NCI-H1105 (cell line): ENCODE measurements at places on chromosomes 3 and 15.

- no peak for DNase-seq
Observed at GRCh38 chr15:78083687-78084448, 6.4 kb upstream of the TBC1D2B start.

- no peak for DNase-seq
Observed at GRCh38 chr3:39414421-39414907, 7.9 kb downstream of the RPSA start.

- DNase-seq, result no peak
Observed at GRCh38 chr15:68775671-68776476, 44.8 kb downstream of the ANP32A start.

- DNase-seq, result no peak
Observed at GRCh38 chr3:156899951-156900350, 73.8 kb downstream of the LEKR1 start.

DNA sequence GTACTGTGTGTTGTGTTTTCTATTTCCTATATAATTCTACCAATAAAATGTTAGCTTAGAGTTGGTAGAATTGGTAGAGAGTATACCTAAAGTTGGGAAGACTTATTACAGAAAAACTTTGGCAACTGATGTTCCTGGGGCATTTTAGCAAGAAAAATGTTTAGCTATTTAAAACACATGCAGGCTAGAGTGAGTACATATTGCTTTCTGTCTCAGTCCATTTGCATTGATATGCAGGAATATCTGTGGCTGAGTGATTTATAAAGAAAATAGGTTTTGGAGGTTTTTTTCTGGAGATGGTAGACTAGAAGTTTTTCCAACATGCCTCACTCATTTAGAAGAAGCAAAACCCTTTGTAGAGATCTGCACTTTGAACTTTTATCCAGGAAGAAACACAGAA is 30.4 kb upstream of the OR5K1 start:
- no peak for DNase-seq

- DNase-seq, result no peak
Observed at GRCh38 chr3:13031621-13032020, 41.6 kb downstream of the IQSEC1 start.

- DNase-seq, result no peak
Observed at GRCh38 chr3:151278230-151278629, at the start of gene P2RY14. Gene P2RY14, minus strand, starts transcription at chr3:151278542. Its CDS starts 64,226 bp downstream, at chr3:151214316.

- DNase-seq, result no peak
Observed at GRCh38 chr15:93485438-93486327, 396.7 kb upstream of the RGMA start.

DNA sequence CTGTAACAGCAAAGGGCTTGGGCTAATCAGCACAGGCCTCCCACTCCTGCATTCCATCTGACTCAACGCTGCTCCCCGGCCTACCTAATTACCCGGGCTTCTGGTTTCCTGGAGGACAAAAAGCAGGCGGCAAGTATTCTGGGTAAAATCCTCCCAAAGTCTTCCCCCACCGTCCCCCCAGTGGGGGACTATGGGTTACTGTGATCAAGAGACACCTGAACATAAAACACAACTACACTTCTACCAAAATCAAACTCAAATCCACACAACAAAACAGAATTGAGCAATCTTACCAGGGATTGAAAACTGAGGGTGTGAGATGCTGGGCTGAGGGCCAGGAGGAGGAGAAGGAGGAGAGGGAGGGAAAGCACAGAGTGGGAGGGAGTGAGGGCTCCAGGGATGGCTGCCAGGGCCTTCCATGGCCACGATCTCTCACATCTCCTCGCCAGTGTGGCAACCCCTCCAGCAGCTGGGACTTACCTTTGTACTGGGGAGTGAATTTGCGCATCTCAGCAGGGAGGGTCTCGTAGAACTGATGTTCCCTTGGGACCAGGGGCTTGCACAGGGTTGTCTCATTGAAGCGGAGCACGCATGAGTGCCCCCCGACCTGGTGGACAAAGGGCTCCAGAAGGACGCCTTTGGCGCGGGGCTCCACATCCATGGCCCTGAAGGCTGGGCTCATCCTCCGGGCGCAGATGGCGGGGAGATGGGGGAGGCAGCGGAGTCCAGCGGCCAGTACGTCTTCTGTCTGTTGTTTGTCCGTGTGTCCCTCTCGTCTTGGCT is 9.1 kb upstream of the NCKIPSD start:
- DNase-seq, result no peak

DNA sequence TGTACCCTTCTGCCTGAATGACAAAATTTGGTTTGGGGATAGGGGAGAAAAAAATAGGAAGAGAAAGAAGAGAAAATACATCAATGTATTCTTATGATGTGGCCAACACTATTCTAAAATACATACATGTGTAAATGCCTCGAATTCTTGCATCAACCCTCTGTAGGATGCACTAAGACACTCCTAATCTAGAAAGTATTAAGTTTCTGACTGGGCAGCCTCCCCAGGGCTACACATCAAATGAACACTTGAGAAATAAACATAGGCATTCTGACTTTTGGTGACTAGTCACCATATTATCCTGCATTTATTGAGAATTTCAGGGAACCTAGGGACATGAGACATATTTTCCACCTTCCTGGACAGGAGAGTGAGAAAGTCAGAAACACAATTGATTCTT is 109.2 kb downstream of the CPNE4 start:
- no peak for DNase-seq

GRCh38 chr3:78820542-78820941 is 947.3 kb downstream of the ROBO1 start:
- DNase-seq, result no peak

DNA sequence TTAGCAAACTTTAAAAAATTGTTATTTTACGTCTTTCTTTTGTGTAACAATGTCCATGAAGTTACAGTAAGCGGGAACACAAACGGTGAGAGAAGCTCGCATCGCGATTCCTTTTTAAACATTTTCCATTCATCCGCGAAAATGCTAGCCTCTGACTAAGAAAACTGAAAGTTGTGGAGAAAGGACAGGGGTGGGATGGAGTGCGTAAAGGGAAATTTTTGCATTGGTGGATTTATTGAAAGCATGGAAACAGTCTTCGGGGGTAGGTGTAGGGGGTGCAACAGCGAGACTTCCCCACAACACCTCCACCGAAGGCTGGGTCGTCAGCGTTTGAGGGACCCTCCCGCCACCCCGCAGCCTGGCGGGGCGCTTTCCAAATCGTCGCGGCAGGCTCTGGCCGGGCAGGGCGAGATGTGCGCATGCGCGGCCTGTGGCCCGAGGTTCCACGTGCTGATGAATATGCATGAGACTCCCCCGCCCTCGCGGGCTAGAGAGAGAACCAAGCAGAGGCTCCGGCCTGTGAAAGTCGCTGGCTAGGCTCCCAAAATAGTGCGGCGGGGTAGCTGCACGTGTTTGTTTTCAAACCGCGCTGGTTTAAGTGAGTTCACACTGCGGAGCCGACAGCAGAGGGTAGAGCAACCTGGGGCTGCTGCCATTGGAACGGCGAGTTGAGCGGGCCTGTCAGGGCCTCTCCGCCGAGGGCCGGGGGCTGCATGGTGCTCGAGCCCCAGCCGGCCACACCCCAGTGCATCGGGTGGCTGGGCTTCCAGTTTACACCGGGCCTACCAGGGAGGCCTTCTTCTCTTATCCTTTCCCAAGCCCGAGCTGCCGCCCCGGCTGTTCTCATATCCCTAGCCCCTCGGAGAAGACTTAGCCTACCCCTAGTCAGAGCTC is 9.9 kb downstream of the ZIC1 start:
- no peak for DNase-seq

DNA sequence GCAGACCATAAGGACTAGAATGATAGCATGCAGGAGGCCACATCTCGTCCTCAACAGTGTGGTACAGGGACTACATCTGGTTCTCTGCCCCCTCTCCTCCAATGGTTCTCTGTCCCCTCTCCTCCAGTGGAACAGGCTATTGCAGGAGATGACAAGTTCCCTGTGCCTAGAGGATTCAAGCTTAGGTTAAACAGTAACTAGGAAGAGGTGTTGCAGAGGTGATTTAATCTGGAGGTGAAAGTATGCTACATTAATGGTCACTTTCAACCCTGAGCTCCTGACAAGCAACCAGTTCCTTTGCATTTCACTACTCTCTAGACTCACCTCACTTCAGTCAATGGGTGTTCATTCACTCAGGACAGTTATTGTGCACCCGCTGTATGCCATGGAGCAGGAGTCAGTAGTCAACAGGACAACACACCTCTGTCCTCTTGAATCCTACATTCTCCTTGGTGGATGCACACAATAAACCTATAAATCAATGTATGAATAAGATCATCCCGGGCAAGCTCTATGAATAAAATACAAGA is 16.0 kb downstream of the SPATA12 start:
- no peak for DNase-seq

GRCh38 chr3:107430996-107431245 is 53.7 kb downstream of the CCDC54 start:
- no peak for DNase-seq

DNA sequence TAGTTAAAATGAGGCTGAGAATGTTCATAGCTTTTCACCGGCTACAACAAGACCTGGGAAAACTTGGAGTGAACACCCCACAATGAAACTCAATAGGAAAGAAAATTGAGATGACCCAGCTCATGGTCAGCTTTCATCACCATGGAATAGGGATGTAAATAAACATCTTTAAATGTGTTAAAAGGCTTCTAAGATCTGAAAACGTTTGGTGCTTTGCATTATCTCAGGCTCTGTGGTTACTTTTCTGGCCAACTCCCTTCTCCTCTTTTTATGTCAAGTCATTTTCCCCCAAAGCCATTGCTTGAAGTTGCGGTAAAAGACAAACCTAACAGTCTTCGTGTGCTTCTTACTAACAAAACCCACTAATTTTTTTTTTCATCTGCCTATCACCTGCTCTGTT is 195.8 kb downstream of the MECOM start:
- no peak for DNase-seq

- no peak for DNase-seq
Observed at GRCh38 chr15:101180620-101181307, 71.1 kb downstream of the CHSY1 start.

GRCh38 chr3:79670178-79670577 is 97.6 kb downstream of the ROBO1 start:
- DNase-seq, result no peak

- no peak for DNase-seq
Observed at GRCh38 chr3:182530316-182530715, 263.0 kb upstream of the ATP11B start.

GRCh38 chr15:35958021-35958420 is 412.1 kb upstream of the DPH6 start:
- DNase-seq, result peak; percentile 83

DNA sequence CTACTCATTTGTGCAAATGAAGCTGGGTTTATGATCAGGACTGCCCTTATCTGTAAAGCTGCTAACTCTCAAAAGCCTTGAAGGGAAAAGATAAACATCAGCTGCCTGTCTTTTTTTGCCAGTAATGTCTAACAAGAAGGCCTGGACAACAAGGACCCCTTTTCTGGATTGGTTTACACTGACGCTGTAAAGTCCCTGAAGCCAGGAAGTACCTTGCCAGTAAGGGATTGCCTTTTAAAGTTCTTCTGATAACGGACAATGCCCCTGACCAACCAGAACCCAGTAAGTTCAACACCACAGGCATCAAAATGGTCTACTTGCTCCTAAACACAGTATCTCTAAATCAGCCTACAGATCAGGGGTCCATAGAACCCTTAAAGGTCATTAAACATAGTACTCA is 178.0 kb downstream of the PCCB start:
- DNase-seq, result no peak

GRCh38 chr15:50068016-50068415 is 51.0 kb downstream of the ATP8B4 start:
- DNase-seq, result no peak
